ENCODE measurements at places on chromosomes 16 and 17. TPM values are rescaled to one million over a fixed set of nuclear protein-coding genes. Genes with fewer than 3 reads are reported as not detected.

Gene TBC1D3G
- total RNA-seq = not detected

Gene MSL1
- total RNA-seq = 32.5 TPM

GRCh38 chr16:13425836-13426235, 494.1 kb upstream of the ERCC4 start:
- no peak for DNase-seq

GRCh38 chr16:50500171-50500874, 47.9 kb upstream of the NKD1 start:
- DNase-seq = no peak

- no peak for DNase-seq
Observed at GRCh38 chr17:27495460-27495859, 39.2 kb downstream of the KSR1 start.
